Ureter (tissue), 1 donor: ENCODE measurements at places on chromosomes 3 and 15. TPM values are rescaled to one million over a fixed set of nuclear protein-coding genes. Genes with fewer than 3 reads are reported as not detected.

DNA sequence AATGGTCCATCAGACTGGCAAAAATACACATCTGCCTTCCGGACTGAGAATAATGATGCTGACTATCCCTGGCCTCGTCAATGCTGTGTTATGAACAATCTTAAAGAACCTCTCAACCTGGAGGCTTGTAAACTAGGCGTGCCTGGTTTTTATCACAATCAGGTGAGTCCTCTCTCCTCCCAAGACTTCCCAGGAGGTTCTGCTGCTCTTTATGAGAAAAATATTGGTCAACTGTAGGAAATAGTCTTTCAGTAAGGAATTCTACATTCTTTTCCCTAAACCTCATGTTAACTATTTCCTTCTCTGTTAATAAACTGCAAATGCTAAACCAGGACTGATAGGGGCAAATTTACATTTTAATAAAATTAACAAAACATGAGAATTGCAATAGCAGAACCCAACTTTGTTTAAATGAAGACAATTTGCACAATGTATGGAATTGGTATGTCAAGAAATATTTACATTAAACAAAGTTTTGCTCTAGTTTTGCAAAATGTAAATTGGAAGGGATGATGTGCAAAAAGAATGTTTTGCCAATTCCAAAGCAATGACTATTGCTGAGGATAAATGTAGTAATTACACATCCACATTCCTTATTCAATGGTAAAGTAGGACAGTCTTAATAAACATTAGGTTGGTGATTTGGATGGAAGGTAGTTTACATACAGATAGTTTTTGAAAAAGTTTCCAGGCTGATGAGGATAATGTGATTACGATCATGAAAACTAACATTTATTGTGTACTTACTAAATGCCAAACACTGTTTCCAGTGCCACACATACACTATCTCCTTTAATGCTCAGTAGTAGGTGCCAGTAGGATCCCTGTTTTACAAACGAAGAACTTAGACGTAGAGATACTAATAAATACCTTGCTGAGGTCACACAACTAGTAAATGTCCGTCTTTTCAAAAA, 21.1 kb downstream of the UPK1B start:
- no peak for DNase-seq

DNA sequence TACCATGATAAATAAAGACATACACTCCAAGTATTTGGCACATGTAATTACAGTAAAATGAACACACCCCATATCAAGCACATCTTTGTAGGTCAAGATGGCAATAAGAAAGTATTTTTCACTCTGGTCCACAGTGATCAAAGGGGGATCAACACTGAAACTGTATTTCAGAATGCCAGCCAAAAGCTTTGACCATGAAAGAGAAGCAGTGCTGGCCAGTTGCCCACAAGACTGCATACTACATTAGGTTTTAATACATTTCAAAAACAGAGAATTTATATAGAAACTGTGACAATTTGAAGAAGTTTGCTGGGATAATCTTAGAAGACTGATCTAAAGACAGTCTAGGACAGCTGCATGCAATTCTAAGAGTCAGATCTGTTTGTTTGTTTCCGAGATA, 1035.3 kb downstream of the FHIT start:
- DNase-seq: no peak

GRCh38 chr3:83523470-83524073, 1435.2 kb upstream of the CADM2 start:
- no peak for DNase-seq

- DNase-seq: no peak
Measured at GRCh38 chr3:133472242-133472641, 72.4 kb downstream of the BFSP2 start.

- DNase-seq: no peak
Measured at GRCh38 chr15:35104526-35105147, 19.5 kb upstream of the NANOGP8 start.

GRCh38 chr3:128480717-128481437, 12.1 kb downstream of the GATA2 start:
- DNase-seq: no peak

GRCh38 chr3:62242831-62243509, 130.4 kb downstream of the FEZF2 start:
- no peak for DNase-seq

- DNase-seq: no peak
Measured at GRCh38 chr3:16789344-16790120, 95.2 kb upstream of the PLCL2 start.

- no peak for DNase-seq
Measured at GRCh38 chr3:58358092-58358491, 25.4 kb downstream of the PXK start.

DNA sequence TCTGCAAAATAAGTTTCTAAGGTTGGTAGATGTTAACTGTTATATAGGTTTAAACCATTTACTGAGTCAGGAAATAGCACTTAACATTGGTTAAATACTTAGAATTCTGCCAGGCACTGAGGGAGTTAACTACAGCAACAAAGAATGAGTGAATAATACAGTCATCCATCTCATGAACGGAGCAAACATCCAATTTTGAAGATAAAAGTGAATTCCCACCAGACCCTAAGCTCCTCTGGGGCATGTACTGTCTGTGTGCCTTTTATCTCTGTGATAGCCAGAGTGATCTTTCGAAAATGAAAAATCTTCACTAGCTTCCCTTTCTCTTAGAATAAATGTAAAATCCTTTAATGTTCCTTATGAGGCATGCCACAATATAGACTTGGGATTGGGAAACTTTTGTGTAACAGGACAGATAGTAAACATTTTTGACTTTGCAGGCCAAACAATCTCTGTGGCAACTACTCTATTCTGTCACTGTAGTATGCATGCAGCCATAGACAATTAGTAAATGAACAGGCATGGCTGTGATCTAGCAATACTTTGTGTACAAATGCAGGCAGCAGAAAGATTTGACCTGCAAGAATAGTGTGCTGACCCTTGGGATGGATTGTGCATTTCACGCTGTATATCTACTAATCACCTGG, 294.5 kb upstream of the LMCD1 start:
- DNase-seq: no peak

GOLGA6A gene
- total RNA-seq: not detected

LRRC31 gene
- 0.78 TPM for total RNA-seq

- DNase-seq: no peak
Measured at GRCh38 chr15:37220949-37221670, 120.8 kb upstream of the MEIS2 start.

CD86 gene
- 3.0 TPM for total RNA-seq

DNA sequence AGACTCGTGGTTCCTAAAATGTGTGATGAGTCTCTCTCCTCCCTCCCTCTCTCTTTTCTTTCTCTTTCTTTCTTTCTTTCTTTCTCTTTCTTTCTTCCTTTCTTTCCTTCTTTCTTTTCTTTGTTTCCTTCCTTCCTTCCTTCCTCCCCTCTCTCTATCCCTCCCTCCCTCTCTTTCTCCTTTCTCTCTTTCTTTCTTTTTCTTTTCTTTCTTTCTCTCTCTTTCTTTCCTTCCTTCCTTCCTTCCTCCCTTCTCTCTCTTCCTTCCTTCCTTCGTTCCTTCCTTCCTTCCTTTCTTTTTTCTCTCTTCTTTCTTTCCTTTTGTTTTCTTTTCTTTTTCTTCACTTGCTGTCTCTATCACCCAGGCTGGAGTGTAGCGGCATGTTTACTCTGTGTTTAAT, 290.8 kb downstream of the NFKBIZ start:
- no peak for DNase-seq

SLC27A2 gene
- 8.1 TPM for total RNA-seq

- DNase-seq: no peak
Measured at GRCh38 chr15:84033793-84034553, 201.6 kb upstream of the GOLGA6L4 start.

- DNase-seq: no peak
Measured at GRCh38 chr3:51874411-51874810, 990 bp downstream of the IQCF5 start.

- DNase-seq: no peak
Measured at GRCh38 chr3:46324036-46324435, 29.9 kb upstream of the CCR2 start.

DNA sequence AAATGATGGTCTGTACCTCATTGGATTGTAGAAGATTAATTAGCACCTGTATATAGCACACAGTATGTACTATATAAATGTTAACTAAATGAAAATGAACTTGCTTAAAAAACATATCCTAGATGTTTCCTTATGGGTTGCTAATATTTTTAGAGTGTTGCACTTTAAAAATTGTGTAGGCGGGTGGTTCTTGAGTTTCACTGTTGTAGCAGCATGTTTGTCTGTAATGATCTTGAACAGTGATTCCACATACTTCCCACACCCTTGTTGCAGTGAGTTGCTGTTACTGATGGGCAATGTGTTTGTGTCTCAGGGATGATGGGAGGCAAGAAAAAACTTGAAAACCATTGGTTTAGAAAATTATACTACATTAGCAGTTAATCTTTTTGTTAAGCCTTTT, 22.0 kb downstream of the USP3 start:
- no peak for DNase-seq

CHRM5 gene
- total RNA-seq: not detected

PEX5L gene
- 0.08 TPM for total RNA-seq

DNA sequence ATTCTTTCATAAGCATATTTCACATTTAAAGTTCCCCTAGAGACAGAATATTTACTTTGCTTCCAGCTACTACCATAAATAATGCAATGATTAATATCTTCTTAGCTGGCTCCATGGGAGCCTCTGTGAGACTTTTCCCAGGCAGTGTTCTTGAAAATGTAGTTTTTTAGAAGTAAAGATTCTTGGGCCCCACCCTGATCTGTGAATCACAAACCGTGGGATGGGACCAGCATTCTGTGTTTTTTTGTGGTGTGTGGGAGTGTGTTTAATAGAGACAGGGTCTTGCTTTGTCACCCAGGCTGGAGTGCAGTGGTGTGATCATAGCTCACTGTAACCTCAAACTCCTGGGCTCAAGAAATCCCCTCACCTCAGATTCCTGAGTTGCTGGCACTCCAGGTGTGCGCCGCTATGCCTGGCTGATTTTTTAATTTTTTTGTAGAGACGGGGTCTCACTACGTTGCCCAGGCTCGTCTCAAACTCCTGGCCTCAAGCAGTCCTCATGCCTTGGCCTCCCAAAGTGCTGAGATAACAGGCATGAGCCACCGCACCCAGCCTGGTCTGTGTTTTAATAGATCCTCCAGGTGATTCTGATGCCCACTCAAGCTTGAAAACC, 83.0 kb downstream of the KLHL25 start:
- no peak for DNase-seq

DNA sequence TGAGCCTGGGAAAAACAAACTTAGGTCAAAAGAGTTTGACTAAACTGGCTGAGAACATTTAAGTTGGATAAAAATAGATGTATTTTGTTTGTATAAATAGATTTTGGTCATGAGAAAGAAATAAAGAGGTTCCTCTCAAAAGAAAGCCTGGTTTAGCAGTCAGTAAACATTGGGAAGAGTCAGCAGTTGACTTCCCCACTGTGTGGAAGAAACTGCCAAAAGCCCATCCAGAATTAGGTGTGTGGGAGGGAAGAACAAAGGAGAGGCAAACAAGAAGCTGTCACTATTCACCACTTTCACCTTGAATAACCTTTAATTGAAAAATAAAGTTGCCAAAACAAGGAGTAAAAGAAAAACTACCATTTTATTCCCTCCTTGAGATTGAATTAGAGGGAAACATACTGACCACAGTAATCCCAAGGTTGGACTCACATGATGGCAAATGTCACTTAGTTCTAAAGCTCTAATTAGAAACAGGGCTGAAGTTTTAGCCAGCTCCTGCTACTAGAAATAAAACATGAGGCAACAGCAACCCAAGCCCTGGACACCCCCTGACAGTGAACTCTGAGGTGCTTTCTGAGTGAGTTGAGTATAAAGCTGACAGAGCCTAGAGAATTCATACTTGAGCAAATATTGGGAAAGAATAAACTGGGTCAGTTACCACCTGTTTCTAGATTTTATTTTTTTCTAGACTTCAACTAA, 139.3 kb downstream of the SERPINI1 start:
- no peak for DNase-seq

EBLN2 gene
- total RNA-seq: 11.0 TPM

DNA sequence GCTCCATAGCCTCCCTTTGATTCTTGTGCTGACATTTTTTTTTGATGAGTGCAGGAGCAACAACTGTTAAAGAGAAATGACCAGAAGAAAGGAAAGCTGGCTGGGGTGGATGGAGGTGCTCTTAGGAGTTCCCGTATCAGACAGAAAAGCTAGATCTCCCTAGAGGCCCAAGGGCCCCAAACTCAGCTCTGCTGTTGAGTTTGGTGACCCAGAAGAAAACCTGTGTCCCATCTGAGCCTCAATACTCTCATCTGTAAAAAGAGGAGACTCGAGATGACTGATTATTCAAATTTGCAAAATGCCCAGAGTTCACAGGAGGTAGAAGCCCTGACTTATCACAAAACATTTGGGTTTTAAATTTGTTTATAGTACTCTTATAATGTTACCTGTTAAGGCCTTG, 142.4 kb downstream of the TIGIT start:
- DNase-seq: no peak

- no peak for DNase-seq
Measured at GRCh38 chr3:129252748-129253147, 3.3 kb downstream of the COPG1 start.

DNA sequence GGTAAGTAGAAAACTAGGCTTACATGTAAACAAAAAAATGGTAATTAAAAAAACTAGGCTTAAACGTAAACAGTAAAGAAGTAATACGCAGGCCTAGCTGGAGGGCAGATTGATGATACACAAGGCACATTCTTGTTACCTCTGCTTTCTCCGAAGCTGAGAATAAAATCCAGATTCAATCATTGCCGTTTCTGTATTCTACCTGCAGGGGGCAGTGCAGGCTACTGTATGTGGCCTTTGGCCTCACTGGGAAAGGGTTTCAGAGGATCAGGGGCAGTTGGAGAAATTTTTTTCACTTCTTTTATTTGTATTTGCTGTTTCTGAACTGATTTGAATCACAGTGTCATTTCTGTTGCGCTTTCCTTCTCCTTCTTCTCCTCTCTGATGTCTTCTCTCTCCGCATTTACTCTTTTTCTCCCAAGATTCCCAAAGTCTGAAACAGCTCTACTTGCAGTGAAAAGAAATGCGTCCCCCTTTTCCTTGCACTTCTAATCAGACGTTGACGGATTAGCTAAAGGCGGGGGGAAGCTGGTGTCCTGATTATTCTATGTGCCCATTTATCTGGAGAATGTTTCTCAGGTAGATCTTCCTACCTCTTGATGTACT, 67.1 kb upstream of the MCTP2 start:
- peak; percentile 55 for DNase-seq

GRCh38 chr15:66252685-66253417, 699 bp downstream of the MEGF11 start:
- DNase-seq: no peak

GRCh38 chr3:61828184-61828874, 267.0 kb downstream of the PTPRG start:
- DNase-seq: no peak

LMAN1L gene
- total RNA-seq: not detected

- DNase-seq: no peak
Measured at GRCh38 chr3:86481031-86481430, 509.9 kb downstream of the VGLL3 start.

DNA sequence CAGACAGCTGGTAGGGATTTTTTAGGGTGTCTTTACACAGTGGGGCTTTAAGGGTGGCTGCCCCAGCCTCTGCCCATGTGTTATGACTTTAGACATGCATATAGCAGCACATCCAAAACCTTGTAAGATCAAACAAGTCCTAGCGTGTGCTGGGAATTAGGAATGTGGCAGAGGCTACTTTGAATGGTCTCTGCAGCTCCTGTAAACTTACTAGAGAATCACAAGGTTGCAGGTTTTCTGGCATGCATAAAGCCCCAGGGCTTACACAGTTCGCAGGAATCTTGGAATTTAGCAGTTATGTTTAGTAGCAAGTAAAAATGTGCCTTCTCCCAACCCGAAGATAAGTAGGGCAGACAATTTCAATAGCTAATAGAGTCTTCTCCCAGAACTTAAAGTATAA, 46.9 kb upstream of the COL6A6 start:
- DNase-seq: no peak

SI gene
- total RNA-seq: not detected

- DNase-seq: no peak
Measured at GRCh38 chr3:82011336-82011735, 249.9 kb upstream of the GBE1 start.
